Thymus (tissue), 14 donors: ENCODE measurements at places on chromosomes 5 and 9. TPM values are rescaled to one million over a fixed set of nuclear protein-coding genes. Genes with fewer than 3 reads are reported as not detected.

NPM1 gene
- 2,632 TPM for total RNA-seq

AGXT2 gene
- total RNA-seq: not detected

QRFP gene
- 0.05 TPM for total RNA-seq

CCNJL gene
- 1.7 TPM for total RNA-seq

GNE gene
- 6.0 TPM for total RNA-seq

CTSV gene
- 129 TPM for total RNA-seq

MOCS2 gene
- total RNA-seq: 26.0 TPM

CCDC112 gene
- total RNA-seq: 7.2 TPM

PFN3 gene
- not detected for total RNA-seq

GRM6 gene
- not detected for total RNA-seq

SPOUT1 gene
- 24.3 TPM for total RNA-seq

KIF24 gene
- 4.5 TPM for total RNA-seq

DPP7 gene
- 112 TPM for total RNA-seq

NR5A1 gene
- total RNA-seq: 0.52 TPM

PAPPA gene
- total RNA-seq: 0.28 TPM

INSL6 gene
- total RNA-seq: not detected

GPR151 gene
- under 0.01 TPM for total RNA-seq

TLR4 gene
- 8.5 TPM for total RNA-seq

SPAG8 gene
- total RNA-seq: 3.1 TPM

BTNL3 gene
- total RNA-seq: not detected

PTGDS gene
- 5.0 TPM for total RNA-seq

IRX1 gene
- total RNA-seq: 0.94 TPM

OR2K2 gene
- not detected for total RNA-seq

PHYHD1 gene
- 9.7 TPM for total RNA-seq

ECM2 gene
- 1.3 TPM for total RNA-seq

CER1 gene
- total RNA-seq: 0.05 TPM

GPR150 gene
- 0.19 TPM for total RNA-seq

NRG2 gene
- total RNA-seq: 0.38 TPM

MYO10 gene
- 4.3 TPM for total RNA-seq

MEIKIN gene
- total RNA-seq: 0.14 TPM

STC2 gene
- total RNA-seq: 0.80 TPM

ANKRD34B gene
- total RNA-seq: 0.05 TPM
